ENCODE measurements at places on chromosomes 4 and X. TPM values are rescaled to one million over a fixed set of nuclear protein-coding genes. Genes with fewer than 3 reads are reported as not detected.

RIPPLY1 gene
- polyA plus RNA-seq = not detected

GNRHR gene
- polyA plus RNA-seq = 0.09 TPM

TRPC3 gene
- polyA plus RNA-seq = 1.2 TPM

WNK3 gene
- 1.9 TPM for polyA plus RNA-seq

CYTL1 gene
- 7.6 TPM for polyA plus RNA-seq

IQSEC2 gene
- 19.2 TPM for polyA plus RNA-seq

ARSJ gene
- polyA plus RNA-seq = 6.3 TPM

CYBB gene
- 23.5 TPM for polyA plus RNA-seq

DCAF8L2 gene
- polyA plus RNA-seq = not detected

TMEM154 gene
- polyA plus RNA-seq = 1.1 TPM

MAGEA9B gene
- polyA plus RNA-seq = not detected

UGT2B11 gene
- polyA plus RNA-seq = not detected

CSAG3 gene
- not detected for polyA plus RNA-seq

TBL1X gene
- 11.1 TPM for polyA plus RNA-seq

BEX1 gene
- polyA plus RNA-seq = 1.9 TPM

Data from muscle of back (tissue), 13 donors.